ENCODE measurements at places on chromosomes 2 and 18.

DNA sequence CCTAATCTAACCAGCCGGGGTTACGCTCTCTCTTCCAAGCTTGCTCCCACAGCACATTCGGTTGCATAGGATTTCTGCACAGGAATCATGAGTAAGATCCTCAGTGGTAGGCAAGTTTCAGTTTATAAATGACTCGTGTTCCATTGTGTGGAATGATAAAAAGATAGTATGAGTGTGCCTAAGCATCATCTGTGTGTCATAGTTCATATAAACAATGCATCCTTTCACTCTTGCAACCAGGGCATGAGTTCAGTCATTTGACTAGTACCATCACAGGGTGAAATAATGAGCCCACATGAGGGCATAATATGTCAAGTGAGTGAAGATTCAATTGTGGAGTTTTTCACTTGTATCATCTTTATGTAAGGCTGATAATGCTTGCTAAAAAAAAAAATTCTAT lies 417.1 kb upstream of the CDH2 start:
- no peaks in the 10 kb centered on the region for H3K4me1 ChIP-seq
- no peaks in the 10 kb centered on the region for H3K36me3 ChIP-seq
- H3K27me3 ChIP-seq, result no peaks in the 10 kb centered on the region
- no peak overlapping the region for H3K27ac ChIP-seq
- DNase-seq, result no peak

- peak; percentile 62 for DNase-seq
- H3K4me1 ChIP-seq, result peaks cover 2% of the 10 kb centered on the region
- no peaks in the 10 kb centered on the region for H3K27me3 ChIP-seq
- H3K36me3 ChIP-seq, result no peaks in the 10 kb centered on the region
- H3K27ac ChIP-seq, result no peak overlapping the region
These were observed 50.0 kb downstream of the CPO start for GRCh38 chr2:206989311-206989710.

- H3K36me3 ChIP-seq, result no peaks in the 10 kb centered on the region
- no peak overlapping the region for H3K27ac ChIP-seq
- H3K27me3 ChIP-seq, result no peaks in the 10 kb centered on the region
These were observed 232.6 kb upstream of the SKOR2 start for GRCh38 chr18:47484068-47484467.

DNA sequence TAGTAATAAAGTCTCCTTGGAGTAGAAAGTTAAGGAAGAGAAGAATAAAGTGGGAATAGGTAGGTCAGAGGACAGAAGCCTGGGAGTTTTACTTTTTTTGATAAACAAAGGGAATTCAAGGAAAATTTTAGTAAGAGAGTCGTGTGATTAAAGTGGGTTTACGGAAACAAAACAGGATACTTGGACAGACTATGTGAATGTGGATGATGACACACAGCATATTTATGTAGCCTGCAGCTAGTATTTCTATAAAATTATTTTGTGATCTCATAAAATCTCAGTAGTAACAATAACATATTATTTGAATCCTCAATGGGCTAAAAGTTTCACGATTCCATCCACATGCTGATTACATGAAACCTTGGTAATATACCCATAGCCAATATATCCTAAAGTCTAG lies 450.7 kb upstream of the PIK3C3 start:
- H3K27me3 ChIP-seq, result no peaks in the 10 kb centered on the region
- H3K4me1 ChIP-seq, result no peaks in the 10 kb centered on the region
- H3K4me3 ChIP-seq, result no peak overlapping the region

DNA sequence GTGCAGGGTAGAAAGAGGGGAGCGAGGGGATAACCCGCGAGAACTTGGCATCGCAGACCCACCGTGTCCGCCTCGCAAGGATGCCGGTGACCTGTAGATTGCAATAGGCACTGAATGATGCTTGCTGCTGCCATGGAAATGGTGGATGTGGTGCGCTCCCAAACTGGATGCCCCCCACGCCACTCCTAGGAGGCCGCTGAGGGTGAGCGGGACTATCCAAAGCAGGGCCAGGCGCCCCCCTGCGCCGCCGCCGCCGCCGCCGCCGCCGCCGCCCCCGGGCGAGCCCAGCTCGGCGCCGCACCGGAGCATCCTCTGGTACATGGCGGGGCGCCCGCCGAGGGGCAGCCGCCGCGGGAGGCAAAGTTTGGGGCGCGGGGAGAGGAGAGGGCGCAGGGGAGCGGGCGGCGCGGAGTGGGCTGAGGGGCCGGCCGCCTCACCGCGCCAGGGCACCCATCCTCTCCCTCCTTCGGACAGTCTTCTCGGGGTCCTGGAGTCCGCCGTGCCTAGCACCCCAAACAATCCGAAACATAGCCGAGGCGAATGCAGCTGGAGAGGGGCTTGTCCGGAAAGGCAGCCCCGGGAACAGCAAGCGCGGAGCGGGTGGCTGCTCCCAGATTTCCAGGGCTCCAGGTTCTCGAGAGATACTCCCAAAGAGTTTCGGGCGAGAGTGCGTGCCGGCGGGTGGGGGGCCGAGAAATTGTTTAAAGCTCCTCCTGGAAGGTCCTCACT lies 685.1 kb downstream of the NRXN1 start:
- no peak overlapping the region for H3K27ac ChIP-seq
- H3K4me1 ChIP-seq, result no peaks in the 10 kb centered on the region
- H3K27me3 ChIP-seq, result peaks cover 5% of the 10 kb centered on the region
- no peak overlapping the region for H3K4me3 ChIP-seq
- DNase-seq, result peak; percentile 1

- H3K27me3 ChIP-seq, result no peaks in the 10 kb centered on the region
- DNase-seq, result peak; percentile 15
- H3K4me1 ChIP-seq, result no peaks in the 10 kb centered on the region
- H3K36me3 ChIP-seq, result no peaks in the 10 kb centered on the region
These were observed 29.2 kb downstream of the KCNG3 start for GRCh38 chr2:42464631-42465030.

GRCh38 chr2:17228461-17228860 lies 289.8 kb downstream of the RAD51AP2 start:
- no peaks in the 10 kb centered on the region for H3K4me1 ChIP-seq
- no peak overlapping the region for H3K4me3 ChIP-seq
- no peak for DNase-seq

GRCh38 chr2:223297788-223298187 lies 245.8 kb downstream of the KCNE4 start:
- H3K36me3 ChIP-seq, result no peaks in the 10 kb centered on the region
- no peak overlapping the region for H3K27ac ChIP-seq
- no peaks in the 10 kb centered on the region for H3K27me3 ChIP-seq
- no peak for DNase-seq
- no peaks in the 10 kb centered on the region for H3K4me1 ChIP-seq

DNA sequence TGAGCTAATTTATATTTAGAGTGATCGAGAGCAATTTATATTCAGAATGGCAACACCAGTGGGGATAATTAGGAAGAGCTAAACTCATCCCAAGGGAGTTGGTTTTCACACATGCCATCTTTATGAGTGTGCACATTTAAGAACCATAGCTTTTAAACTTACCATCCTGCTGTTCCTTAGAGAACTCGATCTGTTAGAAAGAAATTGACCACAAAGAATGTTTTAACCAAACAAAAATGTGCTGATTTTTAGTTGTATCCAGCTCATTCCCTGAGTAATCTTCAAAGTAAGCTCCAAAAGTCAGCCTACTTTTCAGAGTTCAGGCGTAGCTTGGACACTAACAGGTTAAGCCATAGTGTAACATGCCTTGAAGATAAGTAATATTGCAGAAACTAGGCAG lies 12.6 kb downstream of the MYL1 start:
- H3K27me3 ChIP-seq, result no peaks in the 10 kb centered on the region
- no peaks in the 10 kb centered on the region for H3K36me3 ChIP-seq
- H3K27ac ChIP-seq, result no peak overlapping the region
- DNase-seq, result no peak

- no peaks in the 10 kb centered on the region for H3K4me1 ChIP-seq
- no peaks in the 10 kb centered on the region for H3K36me3 ChIP-seq
- H3K4me3 ChIP-seq, result no peak overlapping the region
- H3K27ac ChIP-seq, result no peak overlapping the region
These were observed 159.9 kb downstream of the LOXHD1 start for GRCh38 chr18:46497129-46497528.

- no peak for DNase-seq
- H3K36me3 ChIP-seq, result peaks cover 12% of the 10 kb centered on the region
- no peaks in the 10 kb centered on the region for H3K4me1 ChIP-seq
- no peaks in the 10 kb centered on the region for H3K27me3 ChIP-seq
- H3K27ac ChIP-seq, result no peak overlapping the region
These were observed 13.5 kb downstream of the NDUFV2 start for GRCh38 chr18:9115984-9116383.

All from small intestine (tissue), 16 donors.